ENCODE measurements at places on chromosomes 4 and X. TPM values are rescaled to one million over a fixed set of nuclear protein-coding genes. Genes with fewer than 3 reads are reported as not detected.

Gene WDFY3
- 136 TPM for total RNA-seq

Gene ADRA2C
- 18.4 TPM for total RNA-seq

Gene HSFX3
- total RNA-seq, result not detected

Gene TAF7L
- 0.18 TPM for total RNA-seq

Gene PCSK1N
- total RNA-seq, result 4.5 TPM

Gene PAGE1
- not detected for total RNA-seq

Gene FOXP3
- total RNA-seq, result 0.49 TPM

All from ureter (tissue), 1 donor.